ENCODE measurements at places on chromosomes 1 and 21. TPM values are rescaled to one million over a fixed set of nuclear protein-coding genes. Genes with fewer than 3 reads are reported as not detected.

- peak; percentile 35 for DNase-seq
Measured at GRCh38 chr1:155174324-155175280, 953 bp downstream of the TRIM46 start.

DNA sequence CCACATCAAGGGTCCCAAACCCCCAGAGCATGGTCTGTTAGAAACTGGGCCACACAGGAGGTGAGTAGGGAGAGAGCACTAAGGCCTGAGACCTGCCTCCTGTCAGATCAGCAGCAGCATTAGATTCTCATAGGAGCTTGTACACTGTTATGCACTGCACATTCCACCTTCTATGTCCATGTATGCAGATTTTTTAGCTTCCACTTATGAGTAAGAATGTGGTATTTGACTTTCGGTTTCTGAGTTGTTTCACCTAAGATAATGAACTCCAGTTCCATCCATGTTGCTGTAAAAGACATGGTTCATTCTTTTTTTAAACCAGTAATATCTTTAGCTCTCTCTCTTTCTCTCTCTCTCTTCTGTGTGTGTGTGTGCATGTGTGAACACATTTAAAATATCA lies 663 bp upstream of the GBP6 start:
- no peak for DNase-seq

GRCh38 chr1:220967911-220968310 lies 88.7 kb downstream of the HLX start:
- DNase-seq, result no peak

Gene CACNA1E
- 1.2 TPM for total RNA-seq

DNA sequence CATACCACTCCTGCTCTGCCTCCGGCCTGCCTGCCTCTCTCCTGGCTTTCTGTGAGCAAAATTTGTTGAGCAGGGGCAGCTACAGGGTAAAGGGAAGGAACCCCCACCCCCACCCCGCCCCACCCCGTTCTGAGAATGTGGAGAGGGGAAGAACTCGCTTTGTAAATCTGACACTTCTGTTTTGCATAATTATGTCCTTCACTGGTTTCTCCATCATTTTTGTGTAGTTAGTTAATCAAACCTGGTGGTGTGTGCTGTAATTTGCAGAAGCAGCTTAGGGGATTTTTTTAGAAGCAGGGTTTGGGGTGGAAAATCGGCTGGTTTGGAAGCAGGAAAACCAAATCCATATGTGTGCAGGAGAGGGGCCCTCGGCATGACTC lies 58.1 kb upstream of the TMEM51 start:
- DNase-seq, result no peak

Gene FCGR3B
- 3.3 TPM for total RNA-seq

Gene PTBP2
- total RNA-seq, result 12.4 TPM

- DNase-seq, result no peak
Measured at GRCh38 chr1:160637821-160638539, 8.9 kb downstream of the SLAMF1 start.

- DNase-seq, result peak; percentile 77
Measured at GRCh38 chr1:112698366-112699310, 8.3 kb downstream of the RHOC start.
